ENCODE measurements at places on chromosomes 1 and 21.

GRCh38 chr1:89200663-89201062 is 1.9 kb upstream of the GBP4 start:
- no peak for DNase-seq
- peaks cover 14% of the 10 kb centered on the region for H3K36me3 ChIP-seq
- peak overlapping the region; percentile 84 for H3K27ac ChIP-seq
- peaks cover 19% of the 10 kb centered on the region for H3K4me1 ChIP-seq

- H3K27ac ChIP-seq: no peak overlapping the region
- H3K36me3 ChIP-seq: no peaks in the 10 kb centered on the region
- peaks cover 3% of the 10 kb centered on the region for H3K27me3 ChIP-seq
- no peaks in the 10 kb centered on the region for H3K4me1 ChIP-seq
These were observed 51.6 kb downstream of the GNG4 start for GRCh38 chr1:235597867-235598553.

- no peaks in the 10 kb centered on the region for H3K4me1 ChIP-seq
- H3K4me3 ChIP-seq: no peak overlapping the region
- no peak overlapping the region for H3K27ac ChIP-seq
- H3K36me3 ChIP-seq: no peaks in the 10 kb centered on the region
These were observed 7.6 kb downstream of the PADI4 start for GRCh38 chr1:17315542-17316130.

DNA sequence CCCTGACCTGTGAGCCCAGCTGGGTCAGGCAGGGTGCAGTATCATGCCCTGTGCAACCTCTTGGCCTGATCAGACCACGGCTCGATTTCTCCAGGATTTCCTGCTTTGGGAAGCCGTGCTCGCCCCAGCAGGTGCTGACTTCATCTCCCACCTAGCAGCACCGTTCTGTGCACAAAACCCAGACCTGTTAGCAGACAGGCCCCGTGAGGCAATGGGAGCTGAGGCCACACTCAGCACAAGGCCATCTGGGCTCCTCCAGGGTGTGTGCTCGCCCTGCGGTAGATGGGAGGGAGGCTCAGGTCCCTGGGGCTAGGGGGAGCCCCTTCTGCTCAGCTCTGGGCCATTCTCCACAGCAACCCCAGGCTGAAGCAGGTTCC is 29.6 kb downstream of the SLC19A1 start:
- H3K27me3 ChIP-seq: no peaks in the 10 kb centered on the region
- no peak overlapping the region for H3K4me3 ChIP-seq
- peaks cover 9% of the 10 kb centered on the region for H3K36me3 ChIP-seq
- DNase-seq: no peak
- H3K27ac ChIP-seq: no peak overlapping the region
- peaks cover 7% of the 10 kb centered on the region for H3K4me1 ChIP-seq

GRCh38 chr1:96863449-96863848 is 141.9 kb downstream of the PTBP2 start:
- H3K4me1 ChIP-seq: no peaks in the 10 kb centered on the region
- H3K27ac ChIP-seq: no peak overlapping the region
- no peaks in the 10 kb centered on the region for H3K36me3 ChIP-seq
- no peak for DNase-seq

GRCh38 chr1:185644531-185644930 is 89.7 kb upstream of the HMCN1 start:
- H3K4me3 ChIP-seq: no peak overlapping the region
- H3K27me3 ChIP-seq: no peaks in the 10 kb centered on the region
- H3K27ac ChIP-seq: no peak overlapping the region
- DNase-seq: no peak

GRCh38 chr1:154264454-154264853 is 8.0 kb upstream of the HAX1 start:
- H3K27ac ChIP-seq: peak overlapping the region; percentile 85
- H3K27me3 ChIP-seq: no peaks in the 10 kb centered on the region
- H3K36me3 ChIP-seq: peaks cover 37% of the 10 kb centered on the region

GRCh38 chr1:21397813-21398188 is 42.1 kb upstream of the NBPF3 start:
- peak overlapping the region; percentile 54 for H3K27ac ChIP-seq
- H3K4me1 ChIP-seq: peaks cover 3% of the 10 kb centered on the region
- H3K36me3 ChIP-seq: no peaks in the 10 kb centered on the region
- no peak for DNase-seq

DNA sequence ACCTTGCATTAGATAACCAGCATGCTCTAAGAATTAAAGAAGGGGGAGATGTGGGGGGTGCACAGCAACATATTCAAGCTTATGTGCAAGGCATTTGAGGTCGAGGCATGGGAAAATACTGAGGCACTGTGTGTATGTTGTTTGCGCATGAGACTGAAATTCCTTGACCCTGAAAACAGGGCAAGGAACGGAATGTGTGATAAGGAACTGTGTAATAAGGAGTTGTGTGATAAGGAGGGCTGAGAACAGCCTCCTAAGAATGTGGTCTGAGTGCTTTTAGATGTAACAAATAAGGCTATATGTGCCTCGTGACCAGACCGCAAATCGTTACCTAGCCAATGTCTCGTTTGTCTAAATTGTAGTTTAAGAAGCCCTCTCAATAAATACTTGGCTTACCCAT is 26.5 kb upstream of the ITLN1 start:
- no peak overlapping the region for H3K4me3 ChIP-seq
- DNase-seq: no peak
- H3K4me1 ChIP-seq: no peaks in the 10 kb centered on the region
- peaks cover 3% of the 10 kb centered on the region for H3K27me3 ChIP-seq
- no peaks in the 10 kb centered on the region for H3K36me3 ChIP-seq
- no peak overlapping the region for H3K27ac ChIP-seq

DNA sequence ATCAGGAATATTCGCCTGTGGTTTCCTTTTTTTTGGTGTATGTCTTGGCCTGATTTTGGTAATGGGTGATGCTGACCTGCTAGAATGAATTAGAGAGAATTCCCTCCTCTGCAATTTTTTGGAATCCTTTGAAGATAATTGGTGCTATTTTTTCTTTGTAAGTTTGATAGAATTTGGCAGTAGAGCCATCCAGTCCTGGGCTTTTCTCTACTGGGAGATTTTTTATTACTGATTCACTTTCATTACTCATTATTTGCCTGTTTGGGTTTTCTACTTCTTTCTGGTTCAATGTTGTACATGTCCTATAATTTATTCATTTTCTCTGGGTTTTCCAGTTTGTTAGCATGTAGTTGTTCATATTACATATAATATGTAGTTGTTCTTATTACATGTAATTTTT is 48.7 kb downstream of the NTMT2 start:
- H3K36me3 ChIP-seq: no peaks in the 10 kb centered on the region
- DNase-seq: no peak
- H3K4me1 ChIP-seq: no peaks in the 10 kb centered on the region
- no peak overlapping the region for H3K4me3 ChIP-seq
- peaks cover 5% of the 10 kb centered on the region for H3K27me3 ChIP-seq
- H3K27ac ChIP-seq: no peak overlapping the region

DNA sequence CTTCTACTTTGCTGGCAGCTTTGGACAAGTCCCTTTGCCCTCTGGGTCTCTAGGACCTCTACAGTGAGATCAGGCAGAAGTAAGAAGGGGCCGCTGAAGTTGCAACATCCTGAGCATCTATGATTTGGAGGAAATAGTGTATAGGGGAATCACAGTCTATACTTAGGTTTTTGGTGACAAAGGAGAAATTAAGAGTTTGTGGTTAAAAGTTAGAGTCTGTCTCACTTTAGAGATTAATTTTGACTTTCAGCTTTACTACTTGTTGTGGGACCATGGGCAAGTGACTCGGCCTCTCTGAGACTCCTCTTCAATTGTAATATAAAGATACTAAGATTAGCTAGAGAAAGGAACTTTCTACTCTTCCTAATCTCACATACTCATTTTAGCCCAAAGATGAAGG is 33.1 kb upstream of the LMX1A start:
- no peaks in the 10 kb centered on the region for H3K36me3 ChIP-seq
- peaks cover 8% of the 10 kb centered on the region for H3K4me1 ChIP-seq
- peaks cover 34% of the 10 kb centered on the region for H3K27me3 ChIP-seq
- H3K27ac ChIP-seq: no peak overlapping the region
- no peak for DNase-seq

DNA sequence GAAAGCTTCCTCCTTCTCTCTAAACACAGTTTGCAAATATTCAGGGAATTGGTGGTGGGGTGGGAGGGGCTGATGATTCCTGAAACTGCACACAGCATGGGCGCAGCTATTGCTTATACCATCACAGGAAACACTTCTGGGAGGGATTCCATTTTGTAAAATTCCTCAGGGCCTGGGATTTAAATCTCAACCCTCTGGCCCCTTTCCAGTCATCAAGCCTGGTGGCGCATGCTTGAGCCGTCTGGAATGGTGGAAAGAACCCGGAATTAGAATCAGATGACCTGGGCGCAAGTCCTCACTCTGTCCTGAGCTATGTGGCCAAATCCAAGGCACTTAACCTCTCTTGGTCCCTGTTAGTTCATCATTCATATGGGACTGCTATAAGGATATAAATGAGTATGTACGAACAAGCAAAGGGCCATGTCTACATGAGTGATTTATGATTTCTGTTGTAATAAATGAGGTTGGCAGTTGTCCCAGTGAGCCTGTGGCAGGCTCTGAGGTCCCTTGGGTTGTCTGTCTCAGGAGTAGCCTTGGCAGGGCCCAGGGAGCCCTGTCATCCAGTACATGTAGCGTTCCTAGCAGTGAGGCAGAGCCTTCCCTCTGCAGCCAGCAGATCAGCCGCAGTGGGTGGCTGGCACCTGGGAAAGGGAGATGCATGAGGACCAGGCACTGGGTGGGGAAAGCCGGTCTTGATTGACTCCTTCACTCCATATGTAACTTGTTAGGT is 72.0 kb downstream of the MAN1C1 start:
- no peak overlapping the region for H3K27ac ChIP-seq
- H3K36me3 ChIP-seq: no peaks in the 10 kb centered on the region
- H3K4me3 ChIP-seq: no peak overlapping the region
- H3K27me3 ChIP-seq: peaks cover 6% of the 10 kb centered on the region
- H3K4me1 ChIP-seq: no peaks in the 10 kb centered on the region

GRCh38 chr1:112388436-112388835 is 7.6 kb upstream of the CTTNBP2NL start:
- H3K27ac ChIP-seq: no peak overlapping the region
- H3K27me3 ChIP-seq: peaks cover 10% of the 10 kb centered on the region
- H3K4me1 ChIP-seq: peaks cover 9% of the 10 kb centered on the region
- H3K36me3 ChIP-seq: no peaks in the 10 kb centered on the region
- H3K4me3 ChIP-seq: no peak overlapping the region

GRCh38 chr1:229420765-229421164 is 13.1 kb downstream of the ACTA1 start:
- H3K4me3 ChIP-seq: no peak overlapping the region
- H3K36me3 ChIP-seq: peaks cover 3% of the 10 kb centered on the region
- no peaks in the 10 kb centered on the region for H3K4me1 ChIP-seq
- H3K27me3 ChIP-seq: peaks cover 18% of the 10 kb centered on the region
- DNase-seq: no peak

DNA sequence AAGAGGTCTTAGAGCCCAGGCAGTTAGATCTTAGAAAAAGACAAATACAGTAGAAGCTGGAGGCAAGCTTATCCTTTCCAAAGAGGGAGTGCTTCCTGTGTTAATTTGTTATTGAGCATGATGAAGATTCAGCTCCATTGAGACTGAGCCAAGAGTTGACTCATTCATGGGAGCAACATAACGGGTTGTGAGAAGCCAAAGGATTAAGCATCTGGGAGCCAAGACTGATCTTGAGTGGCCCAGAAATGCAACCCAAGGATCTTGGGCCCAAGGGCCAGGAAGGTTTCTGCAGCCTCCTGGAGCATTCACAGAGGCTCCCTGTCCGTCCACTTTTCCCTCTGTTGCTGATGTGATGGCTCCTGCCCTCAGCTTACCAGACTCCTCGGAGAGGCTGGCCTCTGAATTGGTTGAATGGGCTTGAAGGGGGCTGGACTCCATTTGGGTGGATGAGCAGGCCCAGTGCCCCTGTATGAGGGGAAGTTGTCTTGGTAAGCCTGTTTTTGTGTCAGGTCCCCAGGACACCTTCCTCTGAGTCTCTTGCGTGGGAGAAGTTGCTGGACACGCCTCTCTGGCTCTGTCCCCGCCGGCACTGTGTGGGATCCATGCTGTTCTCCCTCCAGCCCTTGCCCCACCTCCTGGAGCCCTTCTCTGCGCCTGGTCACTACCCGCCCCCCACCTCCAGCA is 42.4 kb downstream of the PDE9A start:
- DNase-seq: no peak
- H3K4me3 ChIP-seq: no peak overlapping the region
- no peak overlapping the region for H3K27ac ChIP-seq
- no peaks in the 10 kb centered on the region for H3K4me1 ChIP-seq
- H3K27me3 ChIP-seq: peaks cover 5% of the 10 kb centered on the region

- H3K4me1 ChIP-seq: no peaks in the 10 kb centered on the region
- no peaks in the 10 kb centered on the region for H3K36me3 ChIP-seq
- H3K27me3 ChIP-seq: no peaks in the 10 kb centered on the region
- H3K4me3 ChIP-seq: no peak overlapping the region
- no peak overlapping the region for H3K27ac ChIP-seq
These were observed 442.9 kb upstream of the NEGR1 start for GRCh38 chr1:72724951-72725861.

- H3K27me3 ChIP-seq: peaks cover 5% of the 10 kb centered on the region
- H3K4me1 ChIP-seq: peaks cover 8% of the 10 kb centered on the region
- no peak for DNase-seq
- no peak overlapping the region for H3K27ac ChIP-seq
These were observed 62.6 kb upstream of the NRIP1 start for GRCh38 chr21:15127437-15127836.

GRCh38 chr1:230867903-230868735 is at the start of gene C1orf198:
TSS of gene C1orf198 (minus strand) at chr1:230868521. CDS start at chr1:230868512, 9 bp downstream.
- H3K27ac ChIP-seq: peak within 1 kb of the TSS; percentile 69
- DNase-seq: peak; percentile 72
- H3K4me1 ChIP-seq: peaks cover 16% of the 10 kb centered on the region

DNA sequence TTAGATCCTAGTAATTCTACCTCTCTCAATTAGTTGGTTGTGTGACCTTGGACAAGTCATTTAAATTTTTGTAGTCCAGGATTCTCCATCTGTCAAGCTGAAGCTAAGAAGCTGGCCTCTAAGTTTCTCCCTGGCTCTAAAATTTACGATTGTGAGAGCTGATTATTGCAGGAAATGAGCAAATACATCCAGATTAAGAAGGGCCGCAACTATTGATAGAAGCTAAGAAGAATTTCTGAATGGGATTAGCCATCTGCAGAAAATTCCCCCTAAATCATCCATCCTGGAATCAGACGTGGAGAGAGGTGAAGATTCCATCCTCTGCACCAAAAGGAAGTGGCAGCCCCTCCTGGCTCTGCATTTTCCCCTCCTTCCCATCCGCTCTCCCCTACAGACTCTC is 55.0 kb downstream of the HIVEP3 start:
- H3K4me3 ChIP-seq: no peak overlapping the region
- peaks cover 2% of the 10 kb centered on the region for H3K27me3 ChIP-seq
- no peak overlapping the region for H3K27ac ChIP-seq
- peaks cover 20% of the 10 kb centered on the region for H3K4me1 ChIP-seq
- DNase-seq: no peak
- no peaks in the 10 kb centered on the region for H3K36me3 ChIP-seq

DNA sequence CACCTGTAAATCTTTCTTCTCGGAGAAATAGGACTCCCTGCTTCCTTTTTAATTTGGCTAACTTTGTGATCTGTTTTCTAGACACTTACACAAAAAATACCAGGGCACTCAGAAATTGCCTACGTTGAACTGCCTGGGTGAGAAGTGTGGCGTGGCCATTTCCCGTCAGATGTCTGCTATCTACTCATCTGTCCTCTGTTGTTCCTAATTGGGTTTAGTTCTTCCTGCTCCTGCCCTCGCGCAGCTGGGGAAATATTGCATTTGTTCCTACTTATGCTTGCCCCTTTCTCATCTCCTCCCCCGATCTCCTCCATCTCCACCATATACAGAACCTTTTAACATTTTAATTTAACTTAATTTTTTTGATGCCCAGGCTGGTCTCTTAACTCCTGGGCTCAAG is 55.1 kb downstream of the CD58 start:
- H3K36me3 ChIP-seq: peaks cover 7% of the 10 kb centered on the region
- peak overlapping the region; percentile 94 for H3K27ac ChIP-seq
- H3K4me3 ChIP-seq: peak overlapping the region; percentile 67

- no peak for DNase-seq
- no peak overlapping the region for H3K27ac ChIP-seq
- no peaks in the 10 kb centered on the region for H3K36me3 ChIP-seq
These were observed 16.5 kb upstream of the SPAG17 start for GRCh38 chr1:118201524-118201923.
